ENCODE measurements at places on chromosomes 1 and 21.

DNA sequence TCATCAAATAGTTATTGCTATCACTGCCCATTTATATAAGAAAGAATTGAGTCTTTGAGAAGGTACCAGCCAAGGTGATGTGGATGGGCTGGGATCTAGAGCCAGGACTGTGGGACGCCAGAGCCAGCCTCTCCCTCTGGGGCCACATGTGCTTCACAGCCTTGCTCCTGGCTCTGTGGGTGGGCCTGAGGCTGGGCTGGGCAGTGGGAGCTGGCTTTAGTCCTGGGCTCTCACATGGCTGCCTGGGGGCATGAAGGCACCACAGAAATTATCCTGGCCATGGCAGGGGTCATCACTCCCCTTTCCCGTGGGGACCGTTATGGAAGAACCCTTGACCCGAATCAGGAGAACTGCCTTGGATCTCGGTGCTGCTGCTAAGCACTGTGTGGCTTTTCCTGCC lies 203.1 kb downstream of the TRABD2B start:
- DNase-seq, result no peak

DNA sequence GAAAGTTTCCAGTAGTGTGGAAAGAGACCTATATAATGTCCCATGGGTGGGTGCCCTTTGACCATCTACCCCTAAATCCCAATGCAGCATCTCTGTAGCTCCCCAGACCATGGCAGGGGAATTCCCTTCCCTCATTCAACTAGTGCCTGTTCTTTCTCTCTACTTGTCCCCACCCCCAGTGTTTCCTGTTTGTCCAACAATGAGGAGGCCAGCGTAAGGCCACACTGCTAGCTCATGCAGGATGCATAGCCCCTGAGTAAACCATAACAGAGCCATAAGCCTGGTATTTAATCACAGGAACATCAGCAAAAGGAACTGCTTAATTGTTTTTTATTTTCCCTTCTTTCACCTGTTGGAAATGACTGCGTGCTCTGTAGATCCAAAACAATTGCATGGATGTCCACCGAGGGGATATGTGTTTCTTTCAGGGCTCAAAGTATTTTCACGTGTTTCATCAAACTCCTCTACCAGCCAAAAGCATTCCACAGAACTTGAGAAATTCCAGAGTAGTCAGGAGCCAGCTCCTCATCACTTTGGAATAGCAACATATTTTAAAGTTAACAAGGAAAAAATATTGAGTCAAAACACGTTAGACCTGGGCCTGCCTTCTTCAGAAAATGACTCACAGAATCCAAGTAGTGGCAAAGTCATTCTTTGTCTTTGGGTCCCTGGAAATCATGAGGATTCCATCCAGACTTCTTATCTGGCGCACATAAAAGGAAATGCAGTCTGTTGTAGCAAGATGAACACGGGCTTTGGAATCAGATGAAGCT lies 162.5 kb upstream of the SGIP1 start:
- DNase-seq, result no peak

DNA sequence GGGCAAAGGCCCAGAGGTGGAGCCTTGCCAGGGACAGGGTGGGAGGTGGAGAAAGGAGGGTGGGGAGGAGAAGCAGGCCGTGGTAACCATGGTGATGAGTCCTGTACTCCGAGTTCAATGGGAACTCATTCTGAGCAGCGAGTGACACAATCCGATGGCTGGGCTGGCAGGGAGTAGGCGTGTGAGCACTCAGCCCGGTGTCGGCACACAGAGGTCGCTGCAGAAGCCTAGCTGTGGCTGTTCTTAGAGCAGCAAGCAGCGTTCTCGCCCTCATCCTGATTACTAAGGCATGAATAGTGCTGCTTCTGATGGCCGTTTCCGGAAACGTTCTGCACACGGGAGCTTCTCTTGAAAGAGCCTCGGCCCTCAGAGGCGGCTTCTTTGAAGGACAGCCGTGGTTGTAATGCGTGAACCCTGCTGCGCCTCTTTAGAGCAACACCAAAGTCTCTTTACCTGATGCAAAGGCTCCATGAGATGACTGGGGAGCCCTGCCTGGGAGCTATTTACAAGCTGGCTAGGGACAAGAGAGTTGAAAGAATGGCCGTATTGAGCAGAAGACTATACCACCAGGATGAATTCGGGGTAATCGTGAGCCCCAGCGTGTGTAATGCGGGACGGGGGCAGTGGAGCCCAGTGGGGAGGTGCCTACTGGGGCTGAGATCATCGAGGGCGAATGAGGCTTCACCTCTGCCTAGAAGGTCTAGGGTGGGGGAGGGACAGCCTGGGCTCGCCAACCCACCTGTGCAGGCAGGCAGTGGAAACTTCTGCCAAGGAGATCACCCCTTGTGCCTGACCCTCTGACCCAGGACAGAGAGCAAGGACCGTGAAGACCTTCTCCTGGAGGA lies 72.8 kb upstream of the PAX7 start:
- no peak for DNase-seq

- no peak for DNase-seq
Measured at GRCh38 chr21:33857846-33858666, 57.5 kb downstream of the ATP5PO start.
